ENCODE measurements at places on chromosomes 13 and 19.

DNA sequence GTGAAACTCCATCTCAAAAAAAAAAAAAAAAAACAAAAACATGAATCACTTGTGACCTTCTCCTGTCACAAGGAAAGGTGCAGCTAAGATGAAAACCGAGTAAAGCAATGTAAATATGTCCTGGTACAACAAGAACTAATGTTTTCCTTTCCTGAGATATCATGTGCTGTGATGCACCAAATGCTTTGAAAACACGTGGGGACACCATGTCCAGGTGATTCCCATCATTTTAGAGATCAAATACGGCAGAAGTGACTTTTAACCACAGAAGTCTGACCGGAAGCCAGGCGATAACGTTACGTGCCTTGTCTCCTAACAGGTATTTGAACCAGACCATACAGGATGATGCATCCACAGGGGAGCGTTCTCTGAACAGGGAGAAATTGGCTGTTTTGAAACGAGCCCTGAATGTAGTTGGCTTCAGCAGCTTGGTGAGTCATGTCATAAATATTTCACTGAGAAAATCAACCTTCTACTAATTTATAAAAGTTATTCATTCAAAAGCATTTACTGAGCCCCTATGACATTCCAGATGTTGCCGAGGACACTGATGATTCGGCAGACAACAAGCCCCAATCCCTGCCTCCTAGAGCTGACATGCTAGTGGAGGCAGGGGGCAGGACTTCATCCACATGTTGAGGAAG, 328.1 kb downstream of the MYO16 start:
- no peak for DNase-seq

GRCh38 chr13:108302279-108302678, 32.8 kb downstream of the TNFSF13B start:
- no peak for DNase-seq

GRCh38 chr13:107205318-107206104, 637.6 kb upstream of the ARGLU1 start:
- DNase-seq = peak; percentile 69

DNA sequence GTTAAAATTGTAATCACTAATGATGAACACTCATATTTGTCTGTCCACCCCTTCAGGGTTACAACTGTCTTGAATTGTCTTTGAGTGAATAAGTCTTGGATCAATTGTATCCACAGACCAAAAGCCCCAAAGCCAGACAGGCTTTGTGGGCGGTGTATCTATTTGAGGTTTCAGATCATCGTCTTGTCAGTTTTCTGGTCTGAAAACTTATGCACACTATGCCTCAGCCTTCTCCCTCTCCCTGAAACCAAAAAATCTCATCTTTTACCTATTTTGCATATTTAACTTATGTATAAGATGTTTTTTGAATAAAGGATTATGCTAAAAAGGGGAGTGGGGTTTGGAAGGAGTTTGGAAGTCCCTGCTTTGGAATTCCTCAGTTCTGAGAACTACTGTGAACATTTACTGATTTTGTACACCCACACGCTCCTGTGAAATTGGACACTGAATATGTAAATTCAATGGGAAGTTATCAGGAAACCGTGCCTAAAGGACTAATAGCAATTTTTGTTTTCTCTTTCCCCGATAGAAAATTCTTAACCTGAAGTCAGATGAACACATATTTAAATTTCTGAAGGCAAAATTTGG, 52.1 kb downstream of the DPY19L3 start:
- DNase-seq = no peak

DNA sequence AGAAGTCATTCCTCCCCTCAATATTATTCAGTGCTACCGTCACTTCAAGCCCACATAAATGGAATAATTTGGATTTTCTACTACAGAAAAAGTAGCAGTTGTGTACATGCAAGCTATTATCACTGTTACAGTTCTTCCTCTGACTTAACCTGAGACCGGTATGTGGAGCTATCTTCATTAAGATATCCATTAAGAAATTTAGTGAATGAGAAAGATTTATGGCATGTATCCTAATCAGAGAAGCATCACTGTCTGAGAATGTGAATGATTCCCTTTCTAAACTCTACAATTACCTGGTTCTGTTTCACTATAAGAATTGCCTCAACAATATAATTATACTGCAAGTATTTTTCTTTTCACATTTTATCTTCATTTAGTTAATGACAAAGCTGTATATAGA, 278.7 kb downstream of the KLF5 start:
- no peak for DNase-seq

GRCh38 chr13:41562083-41562482, 104.7 kb downstream of the RGCC start:
- DNase-seq = no peak

DNA sequence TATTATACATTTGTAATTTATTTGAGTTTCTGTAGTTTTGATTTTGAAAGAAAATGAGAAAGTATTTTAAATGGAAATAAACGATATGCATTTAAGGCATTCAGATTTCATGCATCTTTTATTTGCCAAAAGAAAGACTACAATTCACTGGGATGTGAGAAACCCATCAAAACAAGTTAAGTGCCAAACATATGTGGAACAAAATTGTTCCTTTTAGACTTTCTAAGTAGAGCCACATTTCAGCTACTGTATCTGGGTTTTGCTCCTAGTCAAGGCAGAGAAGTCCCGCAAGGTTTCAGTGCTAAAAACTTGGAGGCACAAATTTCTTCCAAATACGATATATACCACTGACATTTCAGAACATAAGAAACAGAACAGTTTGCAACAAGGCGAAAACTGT, 1191.9 kb downstream of the SLITRK5 start:
- DNase-seq = no peak
